ENCODE measurements at places on chromosomes 2 and 18.

DNA sequence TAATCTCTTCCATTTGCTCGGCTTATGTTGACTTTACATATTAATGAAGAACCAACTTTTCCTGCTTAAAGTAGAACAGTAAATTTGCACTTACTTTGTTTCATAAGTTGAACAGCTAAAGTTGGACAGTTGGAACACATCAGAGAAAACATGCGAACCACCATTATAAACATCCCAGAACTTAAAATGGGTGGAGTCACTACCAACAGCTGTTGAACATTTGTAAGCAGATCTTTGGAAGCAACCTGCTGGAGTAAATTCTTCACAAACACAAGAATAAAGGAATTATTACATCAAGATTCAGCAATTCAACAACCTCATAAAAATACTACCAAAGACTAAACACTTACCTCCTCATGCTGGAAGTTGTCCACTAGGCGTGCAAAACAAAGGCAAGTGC, 96.4 kb upstream of the DNER start:
- DNase-seq: no peak

GRCh38 chr2:18544171-18544570, 16.3 kb downstream of the RDH14 start:
- DNase-seq: no peak

- no peak for DNase-seq
These were observed 879.9 kb upstream of the CDH2 start for GRCh38 chr18:29056800-29057199.

DNA sequence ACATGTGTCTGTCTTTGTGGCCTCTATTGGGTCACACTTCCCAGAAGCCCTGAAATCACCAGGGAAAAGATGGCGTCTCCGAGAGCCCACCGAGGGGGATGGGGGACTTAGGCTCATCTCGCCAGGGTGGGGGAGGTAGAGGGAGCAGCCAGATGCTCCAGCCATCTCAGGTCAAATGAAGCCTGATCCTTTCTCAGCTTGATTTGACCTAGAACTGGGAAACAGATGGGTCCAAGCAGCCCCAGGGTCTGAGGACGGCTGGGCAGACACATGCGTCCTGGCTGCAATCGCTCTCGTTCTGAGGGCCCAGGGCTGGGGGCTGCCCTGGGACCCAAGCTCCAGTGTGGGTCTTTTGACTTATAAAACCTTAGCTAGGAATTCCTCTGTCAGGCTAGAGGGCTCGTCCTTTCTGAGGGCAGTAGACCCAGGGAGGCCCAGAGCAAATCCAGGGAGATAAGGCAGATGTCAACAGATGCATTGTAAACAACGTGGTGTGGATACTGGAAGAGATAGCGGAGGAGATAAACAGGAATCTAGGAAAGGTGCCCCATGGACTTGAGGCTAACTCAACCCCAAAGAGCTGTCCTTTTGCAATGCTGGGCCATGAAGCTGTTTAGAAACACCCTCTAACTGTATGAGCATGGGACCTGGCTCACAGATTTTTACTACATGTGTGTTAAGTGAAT, 127.7 kb downstream of the MYCN start:
- DNase-seq: no peak

DNA sequence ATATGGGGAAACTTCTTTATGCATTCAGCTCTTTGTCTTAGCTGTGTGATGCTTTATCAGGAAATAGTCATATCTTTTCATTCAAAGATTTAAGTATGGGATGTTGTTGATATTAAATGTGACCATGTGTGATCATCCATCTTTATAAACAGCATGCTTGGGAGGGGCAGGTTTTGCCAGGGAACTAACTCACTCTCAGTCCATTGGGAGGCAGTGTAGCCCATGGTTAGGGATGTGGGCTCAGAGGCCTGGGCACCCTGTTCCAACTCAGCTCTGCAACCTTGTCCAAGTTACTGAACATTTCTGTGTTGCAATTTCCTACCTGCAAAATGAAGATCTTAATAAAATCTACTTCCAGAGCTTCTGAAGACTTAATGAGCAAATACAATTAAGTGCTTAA, 92.0 kb upstream of the BCL2L11 start:
- DNase-seq: no peak

GRCh38 chr2:42648796-42649195, 80.4 kb downstream of the MTA3 start:
- no peak for DNase-seq

- DNase-seq: no peak
These were observed 921.2 kb upstream of the CNTNAP5 start for GRCh38 chr2:123103902-123104301.

- DNase-seq: no peak
These were observed 487.4 kb downstream of the ADCYAP1 start for GRCh38 chr18:1392046-1392445.

DNA sequence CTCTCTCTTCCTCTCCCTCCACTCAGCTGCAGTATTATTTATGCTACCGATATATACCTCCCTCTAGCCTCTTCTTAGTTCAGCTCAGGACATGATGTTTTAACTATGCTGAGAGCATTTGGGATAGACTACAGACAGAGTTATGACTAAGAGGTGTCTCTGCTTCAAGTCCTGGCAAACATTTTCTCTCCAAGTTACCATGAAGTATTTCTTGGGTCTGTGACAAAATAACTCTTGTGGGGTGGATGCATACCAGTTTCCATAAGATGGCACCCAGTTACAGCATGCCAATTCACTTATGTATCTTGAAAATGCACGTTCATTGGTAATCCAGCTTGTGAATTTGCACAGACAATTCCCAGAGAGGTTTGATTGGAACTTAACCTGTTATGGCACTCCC, 737.6 kb downstream of the SLC4A3 start:
- DNase-seq: no peak

DNA sequence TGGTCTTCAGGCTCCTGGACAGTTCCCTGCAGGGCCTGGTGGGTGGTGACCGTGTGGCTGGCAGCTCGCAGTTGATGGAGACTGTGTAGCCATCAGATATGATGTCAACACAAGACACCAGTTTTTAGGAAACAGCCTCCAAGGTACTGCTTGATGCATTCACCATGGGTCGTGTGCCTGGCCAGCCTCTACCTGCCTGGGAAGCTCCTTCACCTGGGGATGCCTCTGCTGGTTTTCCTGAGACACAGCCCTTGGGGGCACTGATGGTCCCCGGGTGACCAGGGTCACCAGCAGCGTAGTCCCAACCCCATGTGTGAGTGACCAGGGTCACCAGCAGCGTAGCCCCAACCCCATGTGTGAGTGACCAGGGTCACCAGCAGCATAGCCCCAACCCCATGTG, 33.6 kb upstream of the KCNG2 start:
- DNase-seq: no peak

GRCh38 chr2:206936843-206937230, 2.5 kb upstream of the CPO start:
- no peak for DNase-seq

- no peak for DNase-seq
These were observed 9.4 kb downstream of the NEU4 start for GRCh38 chr2:241818229-241818942.

DNA sequence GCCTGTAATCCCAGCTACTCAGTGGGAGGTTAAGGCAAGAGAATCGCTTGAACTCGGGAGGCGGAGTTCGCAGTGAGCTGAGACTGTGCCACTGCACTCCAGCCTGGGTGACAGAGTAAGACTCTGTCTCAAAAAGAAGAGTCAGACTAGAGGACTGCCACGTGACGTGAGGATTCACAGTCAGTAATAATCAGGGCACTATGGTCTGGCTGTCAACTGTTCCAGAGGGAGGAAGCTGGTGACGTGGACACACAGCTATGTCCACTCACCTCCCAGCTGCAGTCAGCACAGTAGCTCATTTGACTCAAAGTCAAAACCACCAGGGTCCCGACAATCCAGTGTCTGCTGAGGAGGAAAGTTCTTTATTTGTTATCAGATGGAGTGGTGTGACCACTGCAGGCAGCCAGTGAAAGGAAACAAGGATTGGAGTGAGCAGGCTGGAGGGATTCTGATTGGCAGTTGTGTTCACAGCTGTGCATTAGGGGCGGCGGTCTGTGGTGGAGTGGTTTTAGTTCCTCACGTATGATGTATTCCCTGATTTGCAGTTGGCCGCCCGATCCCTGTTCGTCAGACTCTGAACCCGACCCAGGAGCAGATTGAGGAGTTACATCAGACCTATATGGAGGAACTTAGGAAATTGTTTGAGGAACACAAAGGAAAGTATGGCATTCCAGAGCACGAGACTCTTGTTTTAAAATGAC, 37.9 kb downstream of the MOGAT1 start:
- no peak for DNase-seq

GRCh38 chr2:84613082-84613481, 96.8 kb downstream of the DNAH6 start:
- no peak for DNase-seq

DNA sequence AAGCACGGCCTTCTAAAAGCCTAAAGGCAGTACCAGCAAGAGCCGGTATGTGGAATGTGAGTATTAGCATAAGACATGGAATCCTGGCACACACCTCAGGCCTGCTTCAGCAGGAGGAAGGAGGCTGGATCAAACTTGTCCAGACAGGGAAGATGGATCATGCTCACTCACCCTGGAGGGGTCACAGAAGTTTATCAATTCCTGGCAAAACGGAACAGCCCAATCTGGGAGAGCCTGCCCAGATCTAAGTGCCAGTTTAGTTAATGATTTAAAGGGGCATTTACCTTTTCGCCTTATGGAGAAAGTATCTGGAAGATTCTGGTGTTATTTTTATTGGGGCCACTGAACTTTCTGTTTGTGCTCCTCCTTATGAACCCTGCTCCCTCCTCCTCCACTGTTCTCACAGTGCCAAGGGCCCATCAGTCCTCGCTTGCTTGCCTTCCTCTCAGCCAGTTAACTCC, 58.3 kb upstream of the NFE2L2 start:
- no peak for DNase-seq

DNA sequence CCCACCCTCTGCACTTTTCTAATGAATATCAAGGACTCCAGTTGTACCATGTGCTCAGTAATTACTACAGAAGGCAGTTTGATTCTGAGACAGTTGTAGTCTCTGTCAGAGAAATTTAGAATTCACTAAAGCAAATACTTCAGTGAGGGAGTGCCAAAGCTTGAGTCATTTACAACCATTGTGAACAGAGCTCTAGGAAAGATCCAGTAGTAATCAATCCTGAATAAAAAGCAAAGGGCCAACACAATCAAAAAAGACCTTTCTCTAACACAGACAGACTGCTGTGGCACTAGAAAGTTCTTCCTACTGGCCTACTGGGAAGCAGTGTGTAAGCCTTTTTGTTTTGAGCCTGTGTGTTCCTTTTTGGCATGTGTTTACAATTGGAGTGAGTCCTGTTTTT, 135.6 kb upstream of the UNC80 start:
- no peak for DNase-seq

DNA sequence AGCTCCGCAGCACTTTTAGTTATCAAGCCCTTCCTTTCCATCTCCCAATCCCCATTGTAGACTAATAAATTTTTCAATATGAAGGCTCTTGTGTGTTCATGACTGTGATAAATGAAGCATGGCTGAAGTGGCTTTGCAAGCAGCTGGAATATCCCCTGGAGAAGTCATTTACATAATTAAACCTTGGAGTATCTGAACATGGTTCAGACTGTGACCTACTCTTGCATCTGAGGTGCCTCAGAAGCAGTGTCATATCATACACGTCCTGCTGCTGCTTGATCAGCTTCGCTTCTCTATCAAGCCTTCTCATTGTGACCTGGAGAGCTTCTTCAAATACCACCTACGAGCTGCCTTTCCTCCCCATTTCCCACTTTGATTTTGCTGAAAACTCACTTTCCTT, 48.4 kb upstream of the ZNF397 start:
- DNase-seq: no peak

DNA sequence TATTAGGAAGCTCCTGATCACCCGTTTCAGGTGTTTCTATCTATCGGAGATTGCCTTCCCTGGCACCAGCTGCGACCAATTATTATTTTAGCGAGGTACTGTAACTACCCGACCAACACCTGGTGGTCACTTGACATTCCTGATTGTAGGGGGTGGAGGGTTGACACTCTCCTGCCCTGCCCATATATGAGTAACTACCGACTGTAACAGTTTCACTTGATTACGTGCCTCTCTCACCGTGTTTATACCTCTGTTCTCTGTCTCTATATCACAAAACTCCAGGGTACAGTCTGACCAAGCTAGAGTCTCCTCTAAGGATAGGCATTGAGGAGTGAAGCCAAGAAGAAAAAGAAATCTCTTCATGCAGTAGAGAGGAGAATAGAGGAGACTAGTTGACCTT, 268.0 kb upstream of the LRATD1 start:
- DNase-seq: no peak

- DNase-seq: no peak
These were observed 244.8 kb downstream of the IKZF2 start for GRCh38 chr2:212906620-212907019.

GRCh38 chr2:239395524-239395923, 5.3 kb downstream of the HDAC4 start:
- DNase-seq: no peak

DNA sequence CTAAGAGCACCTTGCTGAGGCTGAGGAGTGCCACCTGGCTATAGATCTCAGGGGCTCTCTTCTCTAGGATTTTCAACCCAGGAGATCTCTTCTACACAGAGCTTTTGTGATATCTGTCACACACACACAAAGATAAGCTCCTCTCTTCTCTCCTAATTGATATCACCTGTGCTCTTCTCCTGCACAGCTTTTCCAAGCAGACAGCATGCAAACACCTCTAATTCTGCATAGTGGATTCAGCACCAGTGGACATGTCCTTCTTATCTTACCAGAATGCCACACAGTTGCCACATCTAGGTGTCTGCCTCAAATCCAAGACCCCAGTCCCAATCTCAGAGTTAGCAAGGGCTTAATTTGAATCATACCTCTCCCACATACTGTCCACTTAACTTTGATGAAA, 43.9 kb downstream of the LRATD1 start:
- DNase-seq: no peak

DNA sequence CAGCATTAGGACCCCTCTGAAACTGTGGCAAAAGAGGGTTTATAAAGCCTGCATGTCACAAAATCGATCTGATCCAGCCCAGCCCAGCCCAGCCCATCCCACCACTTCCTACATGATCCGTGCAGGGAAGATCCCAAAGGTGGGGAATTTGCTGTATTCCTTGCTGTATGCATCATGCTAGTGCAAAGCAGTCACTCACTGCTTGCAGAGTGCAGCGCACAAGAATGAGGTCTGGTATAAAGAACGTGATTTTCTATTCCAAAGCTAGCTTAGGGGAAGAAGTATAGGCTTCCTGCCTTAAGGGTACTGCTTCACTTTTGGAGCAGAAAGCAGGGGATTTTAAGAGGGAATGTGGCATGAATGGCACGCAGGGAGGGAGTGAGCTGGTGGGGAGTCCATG, 18.9 kb upstream of the SERPINB11 start:
- DNase-seq: no peak

GRCh38 chr2:17164550-17164949, 353.7 kb downstream of the RAD51AP2 start:
- DNase-seq: no peak

GRCh38 chr2:95334916-95335641, 37.9 kb downstream of the KCNIP3 start:
- DNase-seq: no peak
